COLO829 (cell line): ENCODE measurements at places on chromosomes 5 and 9.

DNA sequence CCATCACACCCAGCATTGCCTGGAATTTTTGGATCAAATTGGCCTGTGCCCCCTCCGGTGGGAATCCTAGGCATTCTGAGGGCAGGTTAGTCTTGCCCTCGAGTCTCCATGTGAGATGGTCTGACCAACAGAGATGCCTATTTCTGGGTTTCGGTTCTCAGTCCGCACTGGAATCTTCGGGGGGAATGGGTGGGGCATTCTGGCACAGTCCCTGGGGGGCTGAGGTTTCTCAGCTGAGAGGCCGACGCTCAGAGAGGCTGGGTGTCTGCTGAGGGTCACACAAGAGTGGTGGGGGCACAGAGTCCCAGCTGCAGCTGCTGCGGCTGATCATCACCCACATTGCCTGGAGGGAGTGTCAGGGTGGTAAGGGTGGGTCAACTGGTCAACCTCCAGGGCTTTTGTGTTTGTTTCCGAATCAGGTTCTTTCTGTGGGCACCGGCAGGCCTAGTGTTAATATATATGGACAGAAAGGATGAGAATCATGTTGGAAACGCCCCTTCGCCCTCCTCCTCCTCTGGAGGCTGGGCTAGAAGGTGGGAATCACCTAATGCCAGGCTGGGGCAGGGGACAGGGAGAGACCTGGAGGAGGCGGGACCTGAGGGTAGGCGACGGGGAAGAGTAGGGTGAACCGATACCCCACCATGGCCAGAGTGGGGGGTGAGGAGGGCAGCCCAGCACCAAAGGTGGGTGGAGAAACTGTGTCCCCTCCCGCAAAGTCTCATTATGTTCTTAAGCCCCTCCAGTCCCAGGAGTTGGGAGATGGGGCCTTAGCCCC lies 149.5 kb upstream of the PHYKPL start:
- DNase-seq = no peak

GRCh38 chr5:35228310-35228709 lies 2.0 kb downstream of the PRLR start:
- no peak for DNase-seq

- no peak for DNase-seq
These were observed 58.1 kb downstream of the MARCHF3 start for GRCh38 chr5:126972062-126972895.

DNA sequence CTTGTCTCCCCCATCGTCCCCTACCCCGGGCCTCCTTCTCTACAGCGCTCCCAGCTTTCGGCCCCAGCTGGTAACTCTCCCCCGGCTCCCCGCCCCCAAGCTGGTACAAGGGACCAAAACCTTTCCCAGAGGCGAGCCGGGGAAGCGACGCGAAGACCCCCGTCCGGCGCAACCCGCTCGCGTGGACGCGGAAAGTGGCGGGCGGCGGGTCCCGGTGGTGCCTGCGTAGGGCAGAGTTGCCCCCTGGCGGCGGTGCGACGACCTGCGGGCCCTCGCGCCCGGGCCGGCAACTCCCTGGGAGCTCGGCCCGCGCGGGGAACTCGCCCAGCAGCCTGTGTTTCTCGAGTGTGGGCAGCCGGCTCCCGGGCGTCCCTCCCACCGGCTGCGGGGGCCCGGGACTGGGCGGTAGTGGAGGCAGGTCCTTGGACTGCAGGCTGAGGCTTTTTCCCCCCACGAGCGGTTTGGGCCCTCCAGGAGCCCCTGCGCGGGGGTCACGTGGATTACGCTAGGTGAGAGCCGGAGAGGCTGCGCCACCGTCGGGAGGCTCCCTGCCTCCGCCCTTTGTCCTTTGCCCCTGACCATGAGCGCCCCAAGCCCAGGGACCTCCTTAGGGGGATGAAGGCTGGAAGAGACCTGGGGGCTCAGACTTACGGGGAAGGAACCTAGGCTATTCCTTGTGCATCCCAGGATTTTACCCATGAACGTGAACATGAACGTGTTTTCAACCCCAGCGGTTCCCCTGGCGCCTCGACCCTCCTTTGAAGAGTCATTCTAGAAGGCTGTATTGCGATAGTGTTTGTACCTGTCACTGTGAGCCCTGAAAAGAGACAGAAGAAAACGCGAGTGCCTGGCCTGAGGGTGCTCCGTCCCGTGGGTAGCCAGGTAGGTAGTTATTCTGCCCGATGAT lies 2.9 kb upstream of the FOXD1 start:
- no peak for DNase-seq

DNA sequence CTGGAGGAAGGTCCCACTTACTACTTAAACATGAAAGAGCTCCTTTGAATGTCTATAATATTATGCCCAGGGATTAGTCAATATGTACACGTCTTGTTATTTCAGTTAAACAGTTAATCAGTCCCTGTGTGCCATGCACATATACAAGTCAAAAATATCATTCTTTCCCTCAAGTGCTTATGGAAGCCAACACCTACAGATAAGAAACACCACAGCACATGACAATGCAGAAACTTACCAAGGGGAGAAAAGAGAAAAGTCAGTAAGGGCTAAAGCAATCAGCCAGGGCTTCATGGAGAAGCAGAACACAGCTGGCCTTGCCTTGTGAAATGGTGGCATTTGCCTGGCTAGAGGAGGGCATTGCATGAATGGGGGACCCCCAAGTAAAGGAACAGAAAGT lies 88.3 kb downstream of the SNCAIP start:
- DNase-seq = no peak

DNA sequence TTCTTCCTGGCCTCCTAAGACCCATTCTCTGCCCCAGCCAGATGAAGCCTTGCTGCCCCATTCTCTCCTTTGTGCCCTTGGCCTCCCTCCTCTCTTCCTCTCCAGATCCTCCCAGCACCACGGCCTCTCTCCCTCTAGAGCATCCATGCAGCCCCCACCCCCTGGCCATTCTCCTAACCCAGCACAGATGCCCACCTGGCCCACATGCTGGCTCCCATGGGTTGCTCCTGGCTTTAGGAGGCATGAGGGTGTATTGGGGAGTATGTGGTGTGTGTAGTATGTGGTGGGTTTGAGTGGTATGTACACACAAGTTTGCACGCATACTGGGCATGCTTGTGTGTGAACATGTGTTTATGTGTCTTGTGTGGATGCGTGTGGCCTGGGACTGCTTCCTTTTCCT lies 47.1 kb downstream of the FOXI1 start:
- no peak for DNase-seq

GRCh38 chr9:15867988-15868387 lies 315.1 kb downstream of the CCDC171 start:
- no peak for DNase-seq

DNA sequence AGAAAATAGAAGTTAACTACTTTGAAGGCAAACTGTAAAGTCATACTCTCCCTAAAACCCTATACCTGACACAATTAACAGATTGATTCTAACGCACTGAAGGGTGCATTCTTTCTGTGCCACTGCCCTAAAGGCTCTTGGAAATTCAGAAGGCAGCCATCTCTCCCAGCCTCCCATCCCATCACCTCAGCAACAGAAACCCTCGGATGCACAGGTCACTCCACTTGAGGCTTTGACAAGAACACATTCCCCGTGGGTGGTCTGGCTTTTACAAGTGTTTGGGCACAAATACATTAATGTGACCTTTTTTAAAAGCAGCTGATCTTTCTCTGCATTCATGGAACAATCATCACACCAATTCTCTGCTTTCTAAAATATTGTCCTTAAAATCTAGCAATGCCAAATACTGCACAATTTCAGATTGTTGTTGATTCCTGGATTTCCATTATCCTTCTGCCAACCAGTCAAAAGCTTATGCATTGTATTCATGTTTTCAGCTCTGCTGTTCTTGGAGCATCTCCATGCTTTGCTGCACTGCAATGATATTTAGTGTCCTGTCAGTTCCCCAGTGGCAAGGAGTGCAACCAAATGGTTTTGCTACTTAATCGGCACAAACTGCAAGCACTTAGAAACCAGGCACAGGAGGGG lies 175.6 kb downstream of the TMEM161B start:
- DNase-seq = no peak

- DNase-seq = no peak
These were observed 95.7 kb downstream of the SV2C start for GRCh38 chr5:76178913-76179312.

- DNase-seq = no peak
These were observed 38.3 kb upstream of the FAM120AOS start for GRCh38 chr9:93491593-93492232.

GRCh38 chr9:133066181-133066983 lies 4.6 kb downstream of the CEL start:
- no peak for DNase-seq

GRCh38 chr9:23829580-23830475 lies 3.8 kb upstream of the ELAVL2 start:
- DNase-seq = no peak

GRCh38 chr9:134707031-134707680 lies 65.6 kb downstream of the COL5A1 start:
- DNase-seq = no peak

GRCh38 chr9:136019041-136019680 lies 58.0 kb upstream of the UBAC1 start:
- no peak for DNase-seq

GRCh38 chr9:97981846-97982682 lies 1.1 kb upstream of the ANP32B start:
- no peak for DNase-seq

DNA sequence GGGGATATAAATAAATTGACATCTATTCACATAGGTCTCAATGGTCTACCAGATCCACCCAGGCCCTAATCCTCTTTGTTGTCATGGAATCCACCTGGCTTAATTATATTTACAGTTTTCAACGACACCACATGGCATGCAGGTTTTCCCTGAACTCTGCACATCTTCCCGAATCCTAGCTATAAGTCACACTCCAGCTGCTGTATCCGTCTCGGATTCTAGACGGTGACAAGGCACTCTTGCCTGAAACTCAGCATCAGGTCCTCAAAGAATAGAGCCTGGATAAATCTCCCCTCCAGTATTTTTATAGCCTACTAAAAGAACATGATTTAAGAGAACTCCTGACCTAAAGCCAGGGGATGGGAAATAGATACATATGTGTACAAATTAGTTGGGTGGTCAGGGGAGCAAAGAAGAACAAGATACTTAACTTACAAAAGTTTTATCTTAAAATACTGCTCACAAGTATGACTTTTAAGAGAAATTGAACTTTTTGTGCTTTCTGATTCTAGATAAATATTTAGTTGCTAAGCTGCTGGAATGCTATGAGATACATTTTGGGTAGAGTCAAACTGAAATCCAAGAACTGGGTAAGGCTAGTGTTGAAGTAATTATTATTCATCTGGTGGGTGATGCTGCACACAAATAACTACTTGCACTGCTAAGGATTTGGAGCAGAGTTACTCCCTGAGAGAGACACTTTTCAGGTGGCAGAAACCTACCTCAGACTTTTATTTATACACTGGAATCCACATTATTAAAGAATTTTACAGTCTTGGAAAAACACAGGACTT lies 187.3 kb downstream of the EFNA5 start:
- DNase-seq = no peak

DNA sequence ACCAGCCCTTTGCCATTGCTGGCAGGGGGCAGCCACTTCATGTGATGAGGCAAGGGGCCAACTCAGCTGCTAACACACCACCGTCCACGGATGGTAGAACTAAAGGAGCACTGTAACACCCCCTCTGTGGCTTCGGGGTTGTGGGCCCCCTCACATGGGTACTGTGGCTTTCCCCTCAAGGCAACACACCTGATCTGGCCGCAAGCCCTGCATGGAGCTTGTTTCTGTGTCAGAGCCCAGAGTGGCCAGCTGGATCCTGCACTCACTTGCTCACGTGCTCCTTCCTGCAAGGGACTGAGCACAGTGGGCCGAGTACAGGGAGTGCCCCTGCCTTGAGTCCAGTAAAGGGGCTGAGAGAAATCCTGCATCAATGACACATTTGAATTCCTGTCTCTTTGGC lies 507.4 kb upstream of the SMC2 start:
- no peak for DNase-seq

GRCh38 chr5:176342766-176343458 lies 18.7 kb downstream of the KIAA1191 start:
- no peak for DNase-seq

- no peak for DNase-seq
These were observed 68.6 kb downstream of the MLLT3 start for GRCh38 chr9:20553558-20554149.
